ENCODE measurements at places on chromosomes 12 and 14. TPM values are rescaled to one million over a fixed set of nuclear protein-coding genes. Genes with fewer than 3 reads are reported as not detected.

Gene IGFBP6
- polyA plus RNA-seq, result 182 TPM

Gene ALKBH1
- 12.7 TPM for polyA plus RNA-seq

Gene SLC38A4
- 7.5 TPM for polyA plus RNA-seq

Gene FLVCR2
- polyA plus RNA-seq, result 3.4 TPM

Gene ETFRF1
- polyA plus RNA-seq, result 26.6 TPM

Gene INSM2
- polyA plus RNA-seq, result not detected

Gene BRI3BP
- polyA plus RNA-seq, result 2.9 TPM

Gene PNP
- 25.3 TPM for polyA plus RNA-seq

- DNase-seq, result no peak
These were observed 4.7 kb downstream of the NFYB start for GRCh38 chr12:104133321-104133720.

DNA sequence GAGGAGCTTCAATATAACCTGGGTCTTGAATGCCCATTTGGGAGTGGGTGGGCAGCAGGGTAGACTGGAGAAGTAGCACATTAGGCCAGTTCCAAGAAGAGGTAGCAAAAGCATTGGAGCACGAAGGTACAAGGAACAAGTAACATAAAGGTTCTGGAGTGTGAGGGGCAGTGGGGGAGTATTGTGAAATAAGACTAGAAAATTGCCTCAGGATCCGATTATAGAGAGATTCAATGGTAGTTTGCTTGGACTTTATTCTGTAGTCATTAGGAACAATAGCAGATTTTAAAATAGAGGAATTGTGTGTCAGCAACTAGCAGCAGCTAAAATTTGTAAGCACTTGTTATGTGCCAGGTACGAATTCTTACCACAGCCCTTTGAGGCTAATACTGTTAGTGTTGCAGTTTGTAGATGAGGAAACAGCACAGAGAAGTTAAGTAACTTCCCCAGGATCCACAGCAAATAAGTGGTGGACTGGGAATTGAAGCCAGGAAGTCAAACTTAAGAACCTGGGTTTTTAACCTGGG, 61.8 kb downstream of the PPFIBP1 start:
- DNase-seq, result no peak

- peak; percentile 68 for DNase-seq
These were observed 34.7 kb upstream of the SLC2A3 start for GRCh38 chr12:7970475-7971252.

- no peak for DNase-seq
These were observed 2.7 kb downstream of the TTC6 start for GRCh38 chr14:37597914-37598746.

- DNase-seq, result no peak
These were observed 29.5 kb upstream of the HIGD1C start for GRCh38 chr12:50922820-50923219.

GRCh38 chr12:73301530-73301929, 1029.4 kb downstream of the TRHDE start:
- no peak for DNase-seq

DNA sequence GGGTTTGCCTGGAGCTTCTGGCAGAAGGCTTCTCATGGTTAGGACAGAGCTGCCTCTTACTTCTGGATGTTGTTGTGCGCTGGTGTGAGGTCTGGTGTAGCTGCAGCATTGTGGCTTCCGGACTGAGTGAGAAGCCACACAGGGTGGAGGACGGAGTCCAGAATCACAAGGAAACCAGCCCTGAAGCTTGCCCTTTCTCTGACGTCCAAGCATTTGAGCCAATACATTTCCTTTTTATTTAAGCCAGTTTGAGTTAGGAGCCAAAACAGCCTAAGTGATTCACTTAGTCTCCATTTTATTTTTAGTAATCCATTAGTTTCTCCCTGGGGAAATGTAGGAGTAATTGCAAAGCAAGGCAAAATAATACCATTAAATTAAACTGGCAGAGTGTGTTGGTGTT, 402.4 kb upstream of the RGS6 start:
- no peak for DNase-seq

- DNase-seq, result no peak
These were observed 6.1 kb upstream of the ALDH1L2 start for GRCh38 chr12:105090361-105090760.

- DNase-seq, result no peak
These were observed 37.1 kb downstream of the CKB start for GRCh38 chr14:103485504-103485903.

DNA sequence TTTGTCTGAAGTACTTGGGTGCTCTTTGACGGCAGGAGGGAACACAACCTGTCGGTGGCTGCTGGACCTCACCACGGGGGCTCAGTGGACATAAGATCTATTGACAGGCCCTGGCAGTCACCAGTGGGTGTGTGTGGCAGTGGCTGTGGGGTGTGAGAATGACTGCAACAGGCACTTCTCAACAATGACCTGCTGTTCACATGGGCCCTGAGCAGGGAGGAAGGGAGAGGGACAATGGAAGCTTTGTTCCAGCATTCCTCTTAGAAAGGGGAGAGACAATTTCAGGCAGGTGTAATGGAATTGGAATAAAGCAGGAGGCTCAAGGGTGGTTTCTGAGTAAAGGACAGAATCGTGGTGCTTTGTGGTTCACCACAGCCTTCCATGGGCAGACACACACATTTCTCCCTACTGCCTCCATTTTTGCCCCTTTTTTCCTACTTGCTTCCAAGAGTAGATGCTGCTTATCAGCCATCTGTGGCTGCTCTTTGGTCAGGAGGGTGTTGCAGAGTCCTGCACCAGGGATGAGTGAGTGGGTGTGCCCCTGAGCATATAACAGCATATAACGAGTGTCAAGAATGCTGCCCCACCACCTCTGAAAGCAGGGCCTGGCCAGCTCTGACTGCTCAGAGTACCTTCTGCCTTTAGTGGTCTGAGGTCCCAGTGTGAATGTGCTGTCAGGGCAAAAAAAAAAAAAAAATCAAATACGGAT, 267.7 kb downstream of the RASSF9 start:
- DNase-seq, result no peak

GRCh38 chr12:80892597-80893445, 44.9 kb downstream of the LIN7A start:
- no peak for DNase-seq

- no peak for DNase-seq
These were observed 1296.6 kb downstream of the AACS start for GRCh38 chr12:126361804-126362203.

DNA sequence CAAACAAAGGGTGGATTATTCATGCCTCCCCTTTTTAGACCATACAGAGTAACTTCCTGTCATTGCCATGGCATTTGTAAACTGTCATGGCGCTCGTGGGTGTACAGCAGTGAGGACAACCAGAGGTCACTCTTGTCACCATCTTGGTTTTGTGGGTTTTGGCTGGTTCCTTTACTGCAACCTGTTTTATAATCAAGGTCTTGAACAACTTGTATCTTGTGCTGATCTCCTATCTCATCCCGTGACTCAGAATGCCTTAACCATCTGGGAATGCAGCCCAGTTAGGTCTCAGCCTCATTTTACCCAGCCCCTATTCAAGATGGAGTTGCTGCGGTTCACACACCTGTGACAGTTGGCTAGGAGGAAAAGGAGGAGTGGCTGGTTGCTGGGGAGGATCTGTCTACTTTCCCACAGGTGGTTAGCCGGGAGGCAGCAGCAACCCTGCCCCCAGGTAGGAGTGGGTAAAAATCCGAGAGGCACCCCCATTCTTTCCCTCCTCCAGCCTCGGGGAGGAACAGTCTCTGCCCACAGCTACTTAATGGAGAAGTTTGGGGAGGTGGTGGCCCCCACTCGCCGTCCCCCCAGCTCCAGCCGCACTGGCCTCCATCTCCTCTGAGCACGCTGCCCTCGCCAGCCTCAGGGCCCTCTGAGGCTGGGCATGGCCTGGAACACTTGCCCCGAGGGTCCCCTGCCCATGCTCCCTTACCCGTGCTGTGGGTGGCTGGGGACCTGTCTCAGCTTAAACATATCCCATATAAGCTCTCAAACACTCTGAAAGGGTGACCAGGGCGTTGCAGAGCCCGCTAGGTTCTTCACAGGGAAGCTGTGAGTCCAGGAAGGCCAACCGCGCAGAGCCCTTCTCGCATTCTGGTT, 41.7 kb downstream of the SMIM41 start:
- no peak for DNase-seq

DNA sequence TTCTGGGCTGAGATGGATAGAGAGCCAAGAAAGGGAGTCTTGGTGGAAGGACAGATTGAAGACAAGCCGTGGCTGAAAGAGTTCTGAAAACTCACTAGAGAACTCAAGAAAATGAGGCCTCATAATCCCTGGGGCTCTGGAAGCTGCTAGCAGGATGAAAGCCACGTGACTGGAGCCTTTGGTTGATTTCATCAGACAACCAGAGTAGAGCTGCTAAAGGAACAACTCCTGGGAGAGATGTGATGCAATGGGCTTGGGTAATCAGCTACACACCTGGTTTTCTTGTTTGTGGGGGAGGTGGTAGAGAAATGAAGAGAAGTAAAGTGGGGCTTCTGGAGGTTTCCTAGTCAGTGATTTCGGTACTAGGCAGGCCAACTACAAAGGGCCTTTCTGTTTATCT, 13.4 kb downstream of the CSRNP2 start:
- DNase-seq, result no peak

- peak; percentile 81 for DNase-seq
These were observed 46.1 kb upstream of the OTOGL start for GRCh38 chr12:80053051-80053790.

- no peak for DNase-seq
These were observed 137.4 kb upstream of the MED13L start for GRCh38 chr12:116414891-116415290.

GRCh38 chr14:88541324-88541723, 13.5 kb downstream of the PTPN21 start:
- no peak for DNase-seq

Measured in AG04450 (cell line).